ENCODE measurements at places on chromosomes 3 and 15. TPM values are rescaled to one million over a fixed set of nuclear protein-coding genes. Genes with fewer than 3 reads are reported as not detected.

DNA sequence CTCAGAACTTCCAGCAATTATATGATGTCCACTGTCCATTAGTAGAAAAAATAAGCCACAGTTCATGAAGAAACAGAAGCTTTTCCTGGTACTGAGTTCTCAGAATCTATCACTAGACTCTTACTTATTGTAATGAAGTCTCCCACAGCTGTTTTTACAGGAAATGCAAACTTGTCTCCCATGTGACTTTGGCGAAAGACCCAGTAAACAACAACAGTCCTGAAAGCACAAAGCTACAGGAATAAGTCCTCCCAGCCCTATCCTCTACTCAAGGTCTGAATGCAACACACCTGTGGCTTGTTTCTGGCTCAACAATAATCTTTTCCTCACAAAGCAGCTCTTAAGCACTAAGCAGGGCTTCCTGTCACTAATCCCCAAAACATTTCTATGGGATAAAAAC lies 55.9 kb downstream of the EOMES start:
- DNase-seq: no peak

GRCh38 chr15:71698742-71699141 lies 111.6 kb upstream of the NR2E3 start:
- DNase-seq: no peak

DNA sequence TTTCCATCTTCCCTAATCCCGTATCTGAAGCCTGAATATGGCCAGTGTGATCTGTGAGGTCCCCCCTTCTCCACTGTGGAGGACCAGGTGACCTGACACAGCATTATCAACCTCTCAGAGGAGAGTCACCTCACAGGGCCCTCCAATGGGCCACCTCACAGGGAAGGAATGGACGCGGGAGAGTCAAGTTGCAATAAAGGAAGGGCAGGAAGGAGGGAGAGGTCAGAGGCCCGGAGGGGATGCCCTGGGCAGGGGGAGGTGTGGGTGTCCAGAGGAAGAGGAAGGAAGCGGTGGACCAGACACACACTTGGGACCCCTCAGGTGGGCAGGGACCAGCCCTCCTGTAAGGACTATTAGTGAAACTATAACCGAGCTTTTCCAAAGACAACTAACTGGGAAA lies 14.6 kb upstream of the LRRC15 start:
- DNase-seq: no peak

DNA sequence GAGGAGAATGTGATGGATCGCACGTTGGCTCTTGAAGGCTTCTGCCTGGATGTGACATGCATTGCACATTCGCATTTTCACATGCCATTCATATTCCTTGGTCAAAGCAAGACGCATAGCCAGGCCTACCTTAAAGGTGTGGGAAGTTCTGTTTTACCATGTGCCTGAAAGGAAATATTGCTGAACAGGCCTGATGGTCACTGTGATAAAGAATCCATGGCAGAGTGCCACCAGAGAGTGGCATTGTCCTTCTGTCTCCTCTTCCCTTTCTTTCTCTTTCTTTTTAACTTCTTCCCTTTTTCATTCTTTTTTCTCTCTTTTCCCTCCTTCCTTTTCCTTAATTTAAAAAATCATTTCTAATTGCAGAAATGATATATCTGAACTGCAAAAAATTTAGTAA lies 15.9 kb upstream of the MITF start:
- no peak for DNase-seq

GRCh38 chr3:63462732-63463131 lies 184.6 kb downstream of the SYNPR start:
- no peak for DNase-seq

- no peak for DNase-seq
Measured at GRCh38 chr3:30688776-30689641, 82.6 kb downstream of the TGFBR2 start.

- DNase-seq: no peak
Measured at GRCh38 chr3:43048470-43048869, 57.4 kb downstream of the POMGNT2 start.

- no peak for DNase-seq
Measured at GRCh38 chr3:77786216-77786615, 746.3 kb downstream of the ROBO2 start.

DNA sequence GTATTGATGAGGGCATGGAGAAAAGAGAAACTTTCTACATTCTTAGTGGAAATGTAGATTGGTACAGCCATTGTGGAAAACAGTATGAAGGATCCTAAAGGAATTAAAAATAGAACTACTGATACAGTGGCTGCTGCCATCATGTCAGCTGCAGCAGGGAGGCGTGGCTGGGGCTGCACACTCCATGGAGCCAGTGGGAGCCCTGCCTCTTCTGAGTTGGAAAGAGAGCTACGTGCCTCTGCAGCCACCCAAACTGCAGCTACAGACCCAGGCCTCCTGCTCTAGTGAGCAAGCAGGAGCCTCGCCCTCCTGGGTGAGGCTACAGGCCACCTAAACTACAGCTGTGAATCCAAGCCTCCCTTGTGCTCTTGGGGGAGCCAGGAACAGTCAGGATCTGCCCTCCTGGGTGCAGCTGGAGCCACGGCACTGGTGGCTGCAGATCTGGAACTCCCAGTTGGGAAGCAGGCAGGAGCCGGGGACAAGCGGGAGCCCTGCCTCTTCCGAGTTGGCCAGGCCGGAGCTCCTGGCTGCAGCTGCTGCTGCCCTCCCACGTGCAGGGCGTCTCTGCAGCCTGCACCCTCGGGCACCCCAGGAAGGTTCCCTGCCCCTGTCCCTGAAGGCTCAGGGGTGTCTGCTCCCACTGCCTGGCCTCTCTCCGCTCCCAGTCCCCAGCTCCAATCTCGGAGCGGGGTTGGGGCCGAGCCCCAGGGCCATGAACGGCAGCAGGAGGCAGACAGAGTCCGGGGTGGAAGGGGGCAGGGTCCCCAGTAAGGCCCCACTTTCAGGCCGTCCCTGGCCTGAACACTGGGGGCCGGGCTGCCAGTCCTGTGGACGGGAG lies 64.5 kb downstream of the THBS1 start:
- DNase-seq: no peak

DNA sequence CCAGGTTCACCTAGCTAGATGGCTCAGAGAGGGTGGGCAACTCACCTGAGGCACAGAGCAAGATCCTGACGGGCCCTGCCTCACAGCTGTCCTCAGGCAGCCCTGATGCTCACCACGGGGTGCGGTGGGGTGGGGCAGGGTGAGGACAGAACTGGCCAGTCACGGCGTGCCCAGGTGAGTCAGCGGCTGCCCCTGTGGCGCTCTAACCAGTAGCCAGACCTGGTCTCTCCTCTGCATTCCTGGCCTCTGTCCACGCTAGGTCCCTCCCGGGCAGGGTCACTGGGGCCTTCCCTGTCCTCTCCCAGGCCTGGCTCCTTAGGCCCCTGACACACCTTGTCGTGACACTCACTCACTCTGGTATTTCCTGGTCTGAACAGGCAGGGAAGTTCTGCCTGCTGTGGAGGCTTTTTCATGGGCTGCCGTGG lies 901 bp downstream of the ALS2CL start:
- DNase-seq: no peak

DNA sequence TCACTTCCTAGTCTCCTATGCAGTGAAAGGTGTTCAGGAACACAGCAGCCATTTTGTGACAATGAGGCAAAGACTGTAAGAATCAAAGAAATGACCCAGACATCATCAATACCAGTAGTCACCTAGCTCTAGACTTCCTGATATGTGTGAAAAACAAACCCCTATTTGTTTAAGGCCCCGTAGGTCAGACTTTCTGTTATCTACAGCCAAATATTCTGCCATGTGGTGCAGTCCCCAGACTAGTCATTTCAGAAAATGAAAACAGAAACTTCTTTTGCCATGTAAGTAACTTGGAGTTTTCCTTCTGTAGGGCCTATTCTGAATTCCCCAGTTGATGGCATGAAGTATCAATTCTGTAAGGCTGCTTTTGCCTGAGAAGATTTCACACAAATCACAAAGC lies 181.7 kb upstream of the SNTN start:
- no peak for DNase-seq

The GJD2 gene
- polyA plus RNA-seq: not detected

The FAM107A gene
- polyA plus RNA-seq: 3.5 TPM

The PATL2 gene
- 0.79 TPM for polyA plus RNA-seq
